Stimulated activated naive CD4-positive, alpha-beta T cell (primary cell): ENCODE measurements at places on chromosomes 13 and 19.
A peak's percentile ranks its signal among the peaks of the same experiment; 100 is the strongest.

DNA sequence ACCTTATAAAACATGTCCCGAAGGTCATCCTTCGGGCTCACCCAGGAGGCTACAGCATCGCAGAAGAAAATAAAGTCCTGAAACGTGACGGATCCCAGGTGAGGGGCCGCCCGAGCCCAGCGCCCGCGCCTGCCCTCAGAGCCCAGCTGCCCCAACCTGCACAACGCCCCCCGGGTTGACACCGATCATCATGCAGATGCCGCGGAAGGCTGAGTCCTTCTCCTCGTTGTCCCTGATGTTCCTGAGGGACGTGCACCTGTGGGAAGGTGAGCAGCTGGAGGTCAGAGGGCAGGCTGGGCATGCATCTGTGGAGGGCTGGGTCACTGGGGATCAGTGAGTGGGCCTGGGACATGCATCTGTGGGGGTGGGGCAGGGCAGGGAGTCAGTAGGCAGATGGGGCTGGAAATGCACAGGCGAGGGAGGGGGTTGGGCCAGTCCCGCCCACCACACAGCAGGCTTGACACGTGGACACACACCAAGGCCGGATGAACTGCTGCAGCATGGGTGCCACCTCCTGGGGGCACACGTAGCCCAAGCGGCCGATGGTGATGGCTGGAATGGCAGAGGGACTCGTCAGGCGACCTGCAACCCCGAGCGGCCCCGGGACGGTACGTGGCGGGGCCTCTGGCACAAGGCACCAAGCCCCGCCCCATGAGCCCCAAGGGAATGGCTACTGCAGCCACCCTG is 5.3 kb upstream of the FBXW9 start:
- DNase-seq = no peak

GRCh38 chr13:46079770-46080169 is 25.1 kb downstream of the CPB2 start:
- DNase-seq = no peak

DNA sequence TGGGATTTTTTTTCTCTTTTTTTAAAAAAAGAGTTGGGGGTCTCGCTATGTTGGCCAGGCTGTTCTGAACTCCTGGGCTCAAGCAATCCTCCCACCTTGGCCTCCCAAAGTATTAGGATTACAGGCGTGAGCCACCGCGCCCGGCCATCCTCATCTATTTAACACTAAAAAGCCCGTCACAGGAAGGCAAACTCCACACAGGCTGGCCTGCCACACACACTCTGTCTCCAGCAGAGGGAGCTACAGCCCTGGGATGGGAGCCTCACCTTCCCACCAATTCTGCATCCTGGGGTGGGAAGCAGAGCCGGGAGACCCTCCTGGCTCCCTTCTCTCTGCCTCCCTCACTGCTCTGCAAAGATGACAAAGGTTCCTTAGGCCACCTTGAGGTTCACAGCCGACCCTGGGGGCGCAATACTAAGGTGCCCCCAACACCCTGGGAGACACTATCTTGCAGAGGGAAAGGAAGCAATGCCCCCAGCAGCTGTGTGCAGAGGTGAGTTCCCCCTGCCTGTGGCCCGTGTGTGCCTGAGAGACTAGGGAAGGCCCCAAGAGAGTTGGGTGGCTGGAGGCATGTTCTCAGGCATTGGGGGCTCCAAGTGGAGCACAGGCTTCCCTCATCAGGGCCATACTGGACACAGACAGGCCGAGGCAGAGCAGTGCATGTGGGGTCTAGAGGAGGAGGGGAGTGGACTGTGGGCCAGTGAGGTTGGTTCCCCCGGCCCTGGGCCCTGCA is 27.4 kb upstream of the TIMM44 start:
- peak; percentile 5 for DNase-seq

DNA sequence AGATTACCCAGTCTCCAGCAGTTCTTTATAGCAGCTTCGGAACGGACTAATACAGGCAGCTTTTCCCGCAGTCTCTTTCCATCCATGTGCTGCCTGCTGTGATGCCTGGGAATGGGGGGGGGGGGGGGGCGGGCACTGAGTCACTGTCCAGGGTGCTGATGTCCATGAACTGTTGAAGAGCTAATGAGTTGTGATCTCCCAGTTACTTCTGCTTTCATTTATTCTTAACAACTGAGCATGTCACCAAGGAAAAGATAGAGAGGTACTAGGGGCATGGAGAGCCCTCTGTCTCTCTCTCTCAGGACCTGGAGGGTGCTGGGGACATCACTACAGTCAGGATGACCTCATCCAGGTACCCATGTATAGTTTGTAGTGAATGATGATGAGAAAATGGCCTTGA is 20.3 kb upstream of the CEACAM1 start:
- DNase-seq = no peak

DNA sequence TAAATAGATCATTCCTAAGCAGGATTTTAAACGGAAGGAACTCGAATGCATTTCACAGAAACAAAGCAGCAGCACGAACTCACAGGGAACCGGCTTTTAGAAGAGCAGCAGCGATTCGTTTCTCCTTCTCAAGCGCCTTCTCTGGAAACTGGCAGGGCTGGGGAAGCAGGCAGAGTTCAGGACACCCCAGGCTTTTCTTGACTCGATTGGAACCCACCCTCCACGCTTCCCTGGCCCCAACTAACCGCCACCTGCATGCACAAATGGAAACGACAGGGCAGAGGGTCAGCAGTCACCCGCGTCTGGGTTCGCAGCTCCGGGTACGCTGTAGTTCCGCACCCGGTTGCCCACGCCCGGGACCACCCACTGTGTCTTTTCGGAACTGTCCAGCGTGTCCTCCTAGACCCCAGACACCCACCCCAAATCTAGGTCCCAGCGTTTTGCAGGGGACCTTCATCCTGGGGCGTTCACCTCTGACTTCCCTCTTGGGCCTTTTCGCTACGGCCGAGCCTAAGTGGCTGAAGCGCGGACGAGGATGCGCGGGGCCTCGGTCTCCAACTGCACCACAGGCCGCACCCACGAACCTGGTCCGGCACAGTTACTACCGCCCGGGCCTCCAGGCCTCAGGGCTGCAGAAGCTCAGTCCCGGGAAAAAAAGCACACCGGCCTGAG is 500 bp downstream of the ZFP30 start:
- DNase-seq = no peak

DNA sequence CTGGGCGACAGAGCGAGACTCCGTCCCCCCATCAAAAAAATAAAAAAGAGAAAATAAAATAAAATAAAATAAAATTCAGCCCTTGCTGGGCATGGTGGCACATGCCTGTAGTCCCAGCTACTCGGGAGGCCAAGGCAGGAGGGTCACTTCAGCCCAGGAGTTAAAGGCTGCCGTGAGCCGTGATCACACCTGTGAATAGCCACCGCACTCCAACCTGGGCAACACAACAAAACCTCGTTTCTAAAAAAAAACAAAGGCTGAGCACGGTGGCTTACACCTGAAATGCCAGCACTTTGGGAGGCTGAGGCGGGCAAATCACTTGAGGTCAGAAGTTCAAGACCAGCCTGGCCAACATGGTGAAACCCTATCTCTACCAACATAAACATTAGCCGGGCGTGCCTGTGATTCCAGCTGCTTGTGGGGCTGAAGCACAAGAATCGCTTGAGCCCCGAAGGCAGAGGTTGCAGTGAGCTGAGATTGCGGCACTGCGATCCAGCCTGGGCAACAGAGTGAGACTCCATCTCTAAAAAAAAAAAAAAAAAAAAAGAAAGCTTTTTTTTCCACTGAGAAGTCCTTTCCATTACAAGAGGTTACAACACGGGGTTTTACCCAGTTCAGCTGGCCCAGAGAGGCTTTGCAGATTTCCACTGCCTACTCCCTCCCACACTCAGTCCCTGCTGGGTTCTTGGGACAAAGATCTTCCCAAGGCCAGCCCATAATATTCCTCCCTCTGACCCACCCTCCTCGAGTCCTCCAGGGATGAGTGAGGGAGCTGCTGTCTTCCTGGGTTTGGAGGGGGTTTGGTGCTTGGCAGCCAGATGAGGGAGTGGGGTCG is 6.4 kb downstream of the ANGPTL4 start:
- no peak for DNase-seq

DNA sequence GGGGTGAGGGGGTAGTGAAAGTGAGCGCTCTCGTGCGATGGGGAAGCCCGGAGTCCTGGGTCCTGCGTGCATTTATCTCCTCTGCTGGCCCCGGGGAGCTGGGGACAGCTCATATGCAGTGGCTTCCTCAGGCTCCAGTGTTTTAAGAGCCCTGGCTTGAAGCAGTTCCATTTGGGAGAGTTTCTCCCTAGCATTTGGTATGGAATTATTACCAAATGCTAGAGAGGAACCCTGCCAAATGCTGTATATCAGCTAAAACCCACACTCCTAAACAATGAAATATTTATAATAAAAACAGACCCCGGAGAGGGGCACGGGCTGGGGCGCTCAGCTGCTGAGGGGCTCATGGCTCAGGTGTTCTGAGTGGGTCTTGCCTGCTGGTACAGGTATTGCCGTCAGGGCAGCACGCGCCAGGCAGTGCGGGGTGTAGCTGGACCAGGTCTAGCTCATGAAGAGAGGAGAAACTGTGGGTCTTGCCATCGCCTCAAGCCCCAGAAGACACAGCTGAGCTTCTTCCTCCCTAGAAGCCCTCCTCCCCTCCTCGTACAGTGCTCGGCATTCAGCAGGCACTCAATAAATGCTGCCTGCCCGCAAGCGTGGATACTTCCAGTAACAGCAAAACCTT is 163.6 kb upstream of the ZNF536 start:
- no peak for DNase-seq

- DNase-seq = no peak
Measured at GRCh38 chr13:33547035-33547434, 261.5 kb upstream of the STARD13 start.

- no peak for DNase-seq
Measured at GRCh38 chr13:107819071-107819470, 396.3 kb downstream of the LIG4 start.

- DNase-seq = peak; percentile 21
Measured at GRCh38 chr19:48926909-48927308, 6.6 kb upstream of the DHDH start.

GRCh38 chr13:72728290-72728605 is 525 bp downstream of the BORA start:
- no peak for DNase-seq

- no peak for DNase-seq
Measured at GRCh38 chr19:3619631-3620012, 7.0 kb downstream of the CACTIN start.

GRCh38 chr19:36408101-36408500 is 10.3 kb downstream of the ZFP82 start:
- DNase-seq = no peak

DNA sequence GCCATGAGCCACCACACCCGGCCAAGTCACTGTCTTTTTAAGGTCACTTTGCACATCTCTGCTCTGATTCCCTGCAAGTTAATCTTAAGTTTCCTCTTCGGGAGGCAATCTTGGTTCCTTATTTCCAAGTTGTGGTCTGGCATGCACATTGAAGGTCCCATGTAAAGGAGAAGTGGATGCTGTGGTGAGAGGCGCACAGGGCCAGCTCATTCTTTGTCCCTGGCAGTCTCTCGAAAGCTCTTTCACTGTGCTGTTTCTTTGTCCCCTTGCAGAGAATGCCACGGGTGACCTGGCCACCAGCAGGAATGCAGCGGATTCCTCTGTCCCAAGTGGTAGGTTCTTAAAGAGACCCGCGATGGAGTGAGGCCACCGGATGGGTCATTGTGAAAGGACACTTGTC is 16.4 kb upstream of the C19orf33 start:
- no peak for DNase-seq

GRCh38 chr13:81779876-81780275 is 1439.0 kb upstream of the SPRY2 start:
- no peak for DNase-seq

DNA sequence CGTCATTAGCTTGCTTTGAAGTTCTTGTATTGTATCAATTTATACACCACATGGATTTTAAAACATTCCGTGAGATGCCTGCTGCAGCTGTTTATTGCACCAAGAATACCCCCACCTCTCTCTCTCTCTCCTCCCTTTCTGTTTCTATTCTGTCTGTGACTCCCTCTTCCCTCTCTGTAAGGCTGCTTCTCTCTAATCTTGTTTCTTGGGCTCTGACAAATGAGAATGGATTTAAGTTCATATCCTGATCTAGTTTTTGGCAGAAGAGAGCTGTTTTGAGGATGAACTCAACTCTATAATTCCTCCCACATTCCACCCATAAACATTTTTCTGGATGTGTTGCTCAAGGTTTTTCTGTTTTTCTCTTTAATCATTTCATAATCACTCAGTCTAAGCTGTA is 144.3 kb upstream of the FRY start:
- no peak for DNase-seq
